ENCODE measurements at places on chromosomes 7 and 10. TPM values are rescaled to one million over a fixed set of nuclear protein-coding genes. Genes with fewer than 3 reads are reported as not detected.
A peak's percentile ranks its signal among the peaks of the same experiment; 100 is the strongest.

NXPH1 gene
- not detected for polyA plus RNA-seq

STEAP1 gene
- polyA plus RNA-seq = 5.5 TPM

AP1S1 gene
- polyA plus RNA-seq = 187 TPM

SLIT1 gene
- under 0.01 TPM for polyA plus RNA-seq

ATP6V1F gene
- polyA plus RNA-seq = 346 TPM

- DNase-seq = peak; percentile 4
These were observed 787 bp upstream of the PLEKHA1 start for GRCh38 chr10:122373721-122374120.

DNA sequence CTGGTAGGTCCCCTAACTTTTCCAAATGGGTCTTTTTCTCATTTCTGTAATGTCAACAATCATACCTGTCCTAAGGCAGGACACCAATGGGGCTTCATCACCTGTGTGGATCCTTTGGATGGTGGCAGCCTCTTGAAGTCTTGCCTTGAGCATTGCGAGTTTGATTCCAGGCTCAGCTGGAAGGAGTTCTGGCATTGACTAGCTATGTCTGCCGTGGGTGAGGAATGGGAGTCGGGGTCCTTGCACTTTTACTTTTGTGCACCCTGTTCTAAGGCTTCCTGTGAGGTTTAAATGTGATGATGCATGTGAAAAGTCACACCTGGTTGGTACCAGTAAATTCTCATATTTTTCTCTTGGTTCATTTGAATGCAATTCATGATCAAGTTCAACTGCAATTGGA, 55.9 kb upstream of the CTBP2 start:
- DNase-seq = no peak

GRCh38 chr10:12606461-12606860, 257.1 kb downstream of the CAMK1D start:
- DNase-seq = no peak

DNA sequence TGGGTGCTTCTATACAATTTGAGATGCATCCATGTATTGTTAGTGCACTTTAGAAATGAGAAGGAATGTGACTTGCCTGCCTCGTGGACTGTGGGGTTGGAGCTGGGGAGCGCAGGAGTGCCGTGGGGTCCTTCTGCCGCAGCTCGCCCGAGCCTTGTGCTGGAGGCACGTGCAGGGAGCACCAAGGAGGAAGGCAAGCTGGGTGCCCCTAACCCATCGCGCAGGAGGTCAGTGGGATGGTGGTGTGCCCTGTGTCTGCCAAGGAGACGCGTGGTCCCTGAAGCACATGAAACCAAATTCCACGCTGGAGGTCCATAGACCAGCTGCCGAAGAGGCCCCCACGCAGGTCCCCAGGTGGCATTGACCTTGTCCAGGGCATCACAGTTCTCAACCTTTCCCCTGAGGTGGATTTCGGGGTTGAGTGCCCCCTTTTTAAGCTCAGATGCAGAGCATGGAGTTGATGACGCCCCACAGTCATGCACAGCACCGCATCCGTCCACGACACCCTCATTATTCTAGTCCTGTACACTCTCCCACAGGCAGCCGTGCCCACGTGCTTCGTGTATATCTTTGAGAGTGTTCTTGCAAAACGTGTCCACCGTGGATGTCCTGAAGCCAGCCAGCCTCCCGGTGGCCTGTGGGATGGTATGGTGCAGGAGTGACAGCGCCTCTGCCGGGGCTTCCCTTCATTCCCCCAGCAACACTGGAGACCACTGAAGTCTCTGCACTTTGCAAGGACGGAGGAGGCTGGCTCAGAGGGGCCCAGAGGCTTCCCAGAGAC, 35.5 kb downstream of the FKBP6 start:
- DNase-seq = no peak

DNA sequence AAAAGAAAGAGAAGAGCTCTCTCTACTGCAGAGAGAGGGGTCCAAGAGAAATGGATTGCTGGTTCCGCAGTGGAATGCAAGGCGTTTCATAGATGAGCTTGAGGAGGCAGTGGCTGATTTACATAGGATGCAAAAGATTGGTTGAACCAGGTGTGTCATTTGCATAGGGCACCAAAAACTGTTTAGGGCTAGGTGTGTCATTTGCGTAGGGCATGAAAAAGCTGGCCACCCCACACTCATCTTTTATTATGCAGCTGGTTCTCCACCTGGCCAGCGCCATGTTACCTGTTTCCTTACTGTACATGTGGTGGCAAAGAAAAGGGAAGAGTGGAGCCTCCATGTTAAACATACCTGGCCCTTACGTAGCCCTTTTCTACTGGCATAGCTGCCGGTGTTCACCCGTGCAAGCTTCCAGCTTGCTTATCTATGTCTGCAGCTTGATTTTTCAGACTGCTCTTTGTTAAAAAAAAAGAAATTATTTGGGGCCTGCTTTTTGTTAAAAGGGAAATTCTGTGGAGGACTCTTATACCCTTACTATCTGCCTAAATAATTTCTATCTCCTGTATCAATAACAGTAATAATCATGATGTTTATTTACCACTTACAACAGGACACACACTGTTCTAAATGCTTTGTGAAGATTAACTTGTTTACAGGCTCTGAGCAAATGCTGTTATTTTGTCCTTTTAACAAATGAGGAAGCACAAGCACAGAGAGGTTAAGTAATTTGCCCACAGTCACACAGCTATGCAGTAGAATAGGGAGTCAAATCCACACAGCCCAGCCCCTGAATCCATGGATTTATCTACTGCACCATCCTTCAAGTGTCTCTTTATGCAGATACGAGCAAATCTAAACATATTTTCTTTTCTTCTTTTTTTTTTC, 33.3 kb downstream of the CASP7 start:
- DNase-seq = no peak

- DNase-seq = no peak
These were observed 2.4 kb downstream of the UROS start for GRCh38 chr10:125820701-125821100.

DNA sequence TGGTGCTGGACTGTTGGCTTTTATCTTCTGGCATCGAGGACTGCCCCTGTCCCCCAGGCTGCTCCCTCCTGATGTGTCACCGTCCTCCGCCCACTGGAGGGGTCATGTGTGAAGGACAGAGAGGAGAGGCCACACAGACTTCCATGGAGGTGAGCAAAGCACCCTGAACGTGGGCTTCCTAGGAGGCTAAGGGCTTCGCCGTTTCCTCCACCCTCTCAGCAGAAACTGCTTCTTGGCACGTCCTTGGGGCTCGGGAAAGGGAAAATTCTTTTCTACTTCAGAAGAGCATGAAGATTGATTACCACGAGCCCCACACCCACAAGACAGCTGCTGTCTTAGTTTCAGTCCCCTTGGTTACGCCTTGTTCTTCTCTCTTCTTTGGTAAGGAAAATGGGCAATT, 218.2 kb downstream of the CCDC3 start:
- no peak for DNase-seq

DNA sequence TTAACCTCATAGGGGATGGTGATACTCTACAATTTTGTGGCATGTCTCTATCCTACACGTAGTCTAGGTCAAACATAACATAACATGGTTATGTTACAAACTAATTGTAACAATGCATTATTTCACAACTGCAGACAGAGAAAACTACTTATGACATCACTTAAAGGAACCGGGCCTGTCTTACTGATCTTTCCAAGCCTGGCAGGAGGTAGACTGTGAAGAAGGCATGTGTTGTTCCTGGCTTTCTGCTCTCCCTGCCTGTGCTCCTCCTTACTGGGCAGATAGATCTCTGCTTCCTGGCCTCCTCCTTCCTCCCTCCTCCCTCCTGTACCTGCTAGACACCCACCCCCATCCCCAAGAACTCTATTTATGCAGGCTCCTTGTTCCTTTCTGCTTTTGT, 5.4 kb downstream of the CACNB2 start:
- peak; percentile 35 for DNase-seq

GRCh38 chr10:3500408-3500856, 284.6 kb downstream of the KLF6 start:
- peak; percentile 90 for DNase-seq

GRCh38 chr10:11587722-11588259, 23.7 kb downstream of the USP6NL start:
- DNase-seq = no peak

GRCh38 chr7:80440883-80441282, 71.0 kb downstream of the GNAT3 start:
- DNase-seq = peak; percentile 62

DNA sequence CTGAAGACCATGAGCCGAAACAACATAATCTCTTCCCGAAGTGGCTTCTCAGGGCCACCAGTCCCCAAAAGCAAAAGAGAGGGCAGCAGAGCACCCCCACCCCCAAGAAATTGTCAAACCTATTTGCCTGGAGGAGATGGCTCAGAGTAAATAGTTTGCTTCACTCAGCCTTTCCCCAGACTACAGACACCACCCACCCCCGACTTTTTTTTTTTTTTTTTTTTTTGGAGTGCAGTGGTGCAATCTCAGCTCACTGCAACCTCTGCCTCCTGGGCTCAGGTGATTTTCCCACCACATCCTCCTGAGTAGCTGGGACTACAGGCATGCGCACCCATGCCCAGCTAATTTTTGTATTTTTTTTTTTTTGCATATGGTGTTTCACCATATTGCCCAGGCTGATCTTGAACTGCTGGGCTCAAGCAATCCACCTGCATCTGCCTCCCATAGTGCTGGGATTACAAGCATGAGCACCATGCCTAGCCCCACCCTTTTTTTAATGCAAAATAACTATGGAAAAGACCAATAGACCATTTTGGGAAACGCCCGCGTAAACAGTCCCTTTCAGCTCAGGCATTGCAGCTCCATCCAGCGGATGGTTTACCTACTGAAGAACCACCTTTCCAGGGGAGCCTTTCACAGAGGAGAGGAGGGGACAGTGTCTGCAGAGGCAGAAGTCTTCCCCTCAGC, 9.7 kb downstream of the ZMIZ1 start:
- DNase-seq = no peak

GRCh38 chr7:23472046-23472445, 1.8 kb upstream of the IGF2BP3 start:
- DNase-seq = no peak

GRCh38 chr10:31607481-31607880, 288.5 kb downstream of the ZEB1 start:
- no peak for DNase-seq

GRCh38 chr7:31883761-31884164, 186.4 kb downstream of the PDE1C start:
- peak; percentile 64 for DNase-seq
